ENCODE measurements at places on chromosomes 3 and 15.

DNA sequence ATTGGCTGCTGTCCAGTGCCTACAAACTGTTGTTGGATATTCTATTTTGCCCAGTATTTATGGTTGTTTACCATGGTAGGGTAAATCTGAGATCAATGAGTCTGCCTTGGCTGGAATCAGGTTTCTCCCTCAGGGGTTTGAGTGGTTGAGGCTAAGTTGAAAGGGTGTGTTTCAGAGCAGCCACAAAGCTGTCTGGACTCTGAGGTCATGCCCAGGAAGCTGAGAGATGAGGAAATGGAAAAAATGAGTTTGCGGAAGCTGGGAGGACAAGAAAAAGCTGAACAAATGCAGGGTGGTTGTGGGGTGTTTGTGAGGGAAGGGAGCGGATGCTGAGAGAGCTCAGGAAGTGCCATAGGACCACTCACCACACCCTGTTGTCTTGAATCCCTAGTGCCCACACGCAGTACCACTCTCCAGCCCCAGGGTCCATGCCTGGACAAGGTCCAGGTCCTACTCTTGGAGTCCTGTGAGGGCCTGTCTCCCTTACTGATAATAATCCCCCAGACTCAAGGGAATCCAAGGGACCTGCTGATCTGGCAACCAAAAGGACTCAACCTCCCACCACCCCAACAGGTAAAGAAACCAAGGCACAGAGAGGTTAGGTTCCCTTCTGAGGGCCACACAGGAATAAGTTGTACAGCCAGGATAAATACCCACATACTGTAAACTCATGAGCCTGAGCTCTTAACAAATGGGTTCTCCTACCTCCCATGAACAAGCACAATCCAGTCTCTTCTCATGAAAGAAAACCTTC lies 81.6 kb downstream of the PPCDC start:
- peak; percentile 93 for DNase-seq

DNA sequence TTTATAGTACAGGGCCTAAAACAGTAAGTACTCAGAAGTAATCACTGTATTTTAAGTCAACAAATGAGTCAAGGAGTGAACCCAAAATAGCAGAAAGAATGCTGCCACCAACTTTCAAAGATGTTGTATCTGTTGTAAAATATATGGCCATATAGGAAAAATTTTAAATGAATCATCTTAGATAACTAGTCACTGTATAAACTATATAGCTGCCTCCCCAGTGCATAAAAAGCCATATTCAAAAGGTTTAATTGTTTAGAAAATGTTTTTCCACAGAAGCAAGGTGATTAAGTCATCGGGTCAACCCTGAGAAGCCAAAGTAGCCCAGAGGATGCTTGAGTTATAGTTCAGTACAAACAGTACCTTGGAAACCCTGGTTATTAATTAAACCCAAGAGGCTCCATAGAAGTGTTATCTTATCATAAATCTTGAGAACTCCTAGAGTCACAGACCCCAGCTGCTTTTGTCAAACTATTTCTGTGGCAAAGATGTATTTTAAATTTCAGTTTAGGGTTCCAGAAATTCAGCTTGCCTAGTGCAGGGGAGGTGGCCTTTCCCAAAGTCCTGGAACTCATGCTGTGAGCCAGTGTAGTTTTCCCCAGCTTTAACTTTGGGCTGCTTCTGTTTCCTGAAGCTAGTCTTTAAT lies 39.2 kb downstream of the MBNL1 start:
- DNase-seq: no peak

DNA sequence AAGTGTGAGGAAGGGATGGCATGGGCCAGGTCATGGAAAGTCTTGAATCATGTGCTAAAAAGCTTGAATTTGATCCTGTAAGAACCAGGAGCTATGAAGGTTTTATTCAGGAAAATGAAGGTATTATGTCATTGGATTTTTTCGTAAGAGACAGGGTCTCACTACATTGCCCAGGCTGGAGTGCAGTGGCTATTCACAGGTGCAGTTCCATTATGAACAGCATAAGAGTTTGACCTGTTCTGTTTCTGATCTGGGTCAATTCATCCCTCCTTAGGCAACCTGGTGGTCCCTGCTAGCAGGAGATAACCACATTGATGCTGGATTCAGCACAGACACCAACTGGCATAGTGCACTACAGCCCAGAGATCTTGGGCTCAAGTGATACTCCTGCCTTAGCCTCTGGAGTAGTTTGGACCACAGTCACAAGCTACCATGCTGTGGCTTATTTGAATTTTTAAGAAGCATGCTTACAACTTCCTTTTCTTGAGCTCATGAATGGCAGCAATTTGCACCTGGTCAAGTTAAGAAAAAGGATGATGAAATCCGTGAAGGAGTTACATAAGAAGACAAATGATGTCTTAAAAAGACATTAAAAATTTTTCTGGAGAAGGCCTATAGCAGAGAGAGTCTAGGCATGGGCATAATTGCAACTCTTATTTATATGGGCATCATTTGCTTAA lies 79.1 kb downstream of the CADPS start:
- DNase-seq: no peak

- DNase-seq: no peak
These were observed 13.3 kb downstream of the CHST13 start for GRCh38 chr3:126537116-126537729.

GRCh38 chr3:165885558-165886270 lies 48.5 kb upstream of the BCHE start:
- DNase-seq: no peak

Measured in inflammatory macrophage (primary cell).